ENCODE measurements at places on chromosomes 11 and 22.
A peak's percentile ranks its signal among the peaks of the same experiment; 100 is the strongest.

- no peak for DNase-seq
Measured at GRCh38 chr11:117806846-117807245, 9.8 kb upstream of the DSCAML1 start.

DNA sequence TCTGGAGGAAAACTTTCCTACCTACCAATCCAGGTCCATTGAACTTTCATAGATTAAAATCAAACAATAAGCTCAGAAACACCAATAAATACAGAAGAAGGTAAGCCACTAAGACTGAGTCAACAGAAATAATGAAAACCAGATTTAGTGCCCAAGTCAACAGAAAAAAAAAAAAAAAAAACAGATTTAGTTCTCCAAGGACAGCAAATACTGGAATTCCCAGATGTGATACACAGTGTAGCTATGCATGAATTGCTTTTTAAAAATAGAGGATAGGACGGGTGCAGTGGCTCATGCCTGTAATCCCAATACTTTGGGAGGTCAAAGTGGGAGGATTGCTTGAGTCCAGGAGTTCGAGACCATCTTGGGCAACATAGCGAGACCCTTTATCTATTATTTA, 15.7 kb downstream of the DMC1 start:
- DNase-seq = no peak

DNA sequence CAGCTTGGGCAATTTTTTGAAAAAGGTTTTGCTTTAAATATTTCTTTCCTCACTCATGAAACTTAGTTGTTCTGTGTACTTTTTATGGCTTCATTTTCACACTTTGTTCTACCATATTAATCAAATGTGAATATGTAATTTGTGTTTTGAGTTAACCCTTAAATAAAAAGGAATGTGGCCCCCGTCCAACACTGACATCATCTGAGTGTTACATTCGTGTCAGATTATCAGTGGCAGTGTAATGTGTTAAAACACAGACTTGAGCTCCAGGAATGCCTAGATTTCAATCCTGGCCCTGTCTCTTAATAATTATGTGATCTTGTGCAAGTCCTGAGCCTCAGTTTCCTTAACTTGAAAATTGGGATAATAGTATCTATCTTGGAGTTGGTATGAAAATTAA, 5.6 kb downstream of the RTN3 start:
- no peak for DNase-seq

DNA sequence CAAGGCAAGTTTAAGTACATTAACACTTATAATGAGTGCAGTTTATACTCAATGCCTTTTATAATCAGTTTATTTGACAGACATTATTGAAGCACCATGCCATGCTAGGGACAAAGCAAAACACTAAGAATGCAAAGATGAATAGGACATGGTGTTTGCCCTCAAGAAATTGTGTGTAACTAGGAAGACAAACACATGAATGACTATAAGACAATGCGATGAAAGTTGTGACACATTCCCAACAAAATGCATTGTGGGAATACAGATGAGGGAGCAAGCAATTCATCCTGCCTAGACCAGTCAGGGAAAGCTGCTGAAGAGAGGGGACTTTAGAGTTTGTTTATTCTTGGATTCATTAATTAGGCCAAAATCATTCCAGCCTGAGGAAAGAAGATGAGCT, 133.8 kb upstream of the TRPC6 start:
- no peak for DNase-seq

DNA sequence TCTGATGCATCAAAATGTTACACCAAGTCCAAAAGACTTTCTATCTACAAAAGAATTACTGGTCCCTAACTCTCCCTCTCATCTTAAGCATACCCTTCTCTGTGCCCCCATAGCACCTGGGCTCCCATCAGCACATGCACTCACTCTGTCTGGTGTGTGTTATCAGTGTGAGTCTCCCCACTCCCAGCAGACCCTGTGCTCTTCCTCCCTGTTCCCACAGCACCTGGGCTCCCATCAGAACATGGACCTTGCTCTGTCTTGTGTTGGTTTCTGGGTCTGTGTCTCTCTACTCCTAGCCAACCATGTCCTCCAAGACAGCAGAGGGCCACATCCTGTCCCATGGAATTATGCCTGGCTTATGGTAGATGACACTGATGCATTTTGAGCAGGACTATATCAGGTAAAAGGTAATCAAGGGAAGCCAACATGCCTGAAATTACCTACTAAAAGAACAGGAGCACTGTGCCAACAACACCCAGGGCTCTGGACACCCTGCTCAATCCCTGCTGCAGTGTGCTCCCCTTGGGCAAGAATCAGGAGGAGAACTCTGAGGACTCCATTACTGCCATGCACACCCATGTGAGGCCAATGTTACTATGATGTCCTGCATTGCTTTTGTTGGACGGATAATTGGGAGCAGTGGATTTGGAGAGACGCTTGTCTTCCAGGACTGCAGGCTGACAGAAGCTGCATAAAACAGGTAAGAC, 34.3 kb downstream of the GAB4 start:
- DNase-seq = no peak

DNA sequence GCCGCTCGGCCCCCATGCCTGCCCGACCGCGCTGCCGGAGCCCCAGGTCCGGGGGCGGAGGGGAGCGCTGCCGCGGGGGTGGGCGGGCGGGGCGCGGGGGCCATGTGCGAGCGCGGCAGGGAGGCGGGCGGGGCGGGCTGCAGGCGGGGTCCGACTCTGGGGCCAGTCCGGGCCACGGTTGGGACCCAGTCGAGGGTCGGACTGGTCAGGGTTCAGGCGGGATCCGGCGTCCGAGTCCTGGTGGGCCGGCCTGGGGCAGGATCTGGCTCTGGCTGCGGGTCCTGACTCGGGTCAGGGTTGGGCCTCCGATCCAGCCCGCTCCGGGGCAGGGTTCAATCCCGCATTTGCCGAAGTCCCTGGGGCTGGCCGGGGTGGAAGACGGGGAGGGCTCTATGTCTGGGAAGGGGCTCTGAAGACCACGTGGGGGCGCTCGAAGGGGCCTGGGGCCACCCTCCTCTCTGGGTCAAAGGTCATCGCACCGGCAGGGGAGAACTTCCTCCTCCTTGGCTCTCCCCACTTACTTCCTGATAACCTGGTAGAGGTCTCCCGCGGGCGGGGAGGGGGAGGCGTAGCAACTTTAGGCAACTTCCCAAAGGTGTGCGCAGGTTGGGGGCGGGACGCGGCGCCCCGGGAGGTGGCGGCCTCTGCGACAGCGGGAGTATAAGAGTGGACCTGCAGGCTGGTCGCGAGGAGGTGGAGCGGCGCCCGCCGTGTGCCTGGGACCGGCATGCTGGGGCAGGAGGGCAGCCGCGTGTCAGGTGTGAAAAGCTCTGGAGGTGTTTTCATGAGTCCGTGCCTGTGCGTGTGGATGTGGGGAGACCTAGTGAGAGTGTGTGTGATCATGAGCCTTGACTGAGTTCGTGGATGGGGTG, 603 bp downstream of the ESRRA start:
- no peak for DNase-seq

GRCh38 chr11:19680829-19681368, 31.7 kb upstream of the NAV2 start:
- DNase-seq = no peak

DNA sequence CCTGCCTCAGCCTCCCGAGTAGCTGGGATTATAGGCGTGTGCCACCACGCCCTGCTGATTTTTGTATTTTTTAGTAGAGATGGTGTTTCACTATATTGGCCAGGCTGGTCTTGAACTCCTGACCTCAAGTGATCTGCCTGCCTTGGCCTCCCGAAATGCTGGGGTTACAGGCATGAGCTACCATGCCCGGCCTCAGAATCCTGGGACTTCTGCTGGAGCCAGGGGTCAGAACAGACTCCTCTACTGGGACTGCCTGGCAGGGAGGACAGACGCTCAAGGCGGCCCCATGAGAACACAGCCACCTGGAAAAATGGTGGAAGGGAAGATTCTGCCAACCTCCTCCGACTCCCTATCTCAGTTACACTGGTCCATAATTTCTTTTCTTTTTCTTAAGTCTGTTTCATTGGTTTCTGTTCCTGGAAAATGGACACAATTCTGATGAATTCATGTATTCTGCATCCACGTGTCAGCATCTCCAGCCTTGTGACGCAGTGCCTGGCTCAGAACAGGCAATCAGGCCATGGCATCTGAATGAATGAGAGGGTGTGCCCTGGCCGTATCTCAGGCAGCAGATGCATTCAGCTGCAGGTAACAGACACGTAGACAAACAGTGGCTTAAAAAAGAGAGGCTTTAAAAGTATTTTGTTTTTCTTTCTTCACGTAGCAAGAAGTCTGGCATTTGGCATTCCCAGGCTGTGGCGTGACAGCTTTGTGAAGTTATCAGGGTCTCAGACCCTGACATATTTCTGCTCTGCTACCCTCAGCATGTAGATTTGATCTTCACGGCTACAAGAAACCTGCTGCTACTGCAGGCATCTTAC, 4.8 kb downstream of the SMIM38 start:
- no peak for DNase-seq

DNA sequence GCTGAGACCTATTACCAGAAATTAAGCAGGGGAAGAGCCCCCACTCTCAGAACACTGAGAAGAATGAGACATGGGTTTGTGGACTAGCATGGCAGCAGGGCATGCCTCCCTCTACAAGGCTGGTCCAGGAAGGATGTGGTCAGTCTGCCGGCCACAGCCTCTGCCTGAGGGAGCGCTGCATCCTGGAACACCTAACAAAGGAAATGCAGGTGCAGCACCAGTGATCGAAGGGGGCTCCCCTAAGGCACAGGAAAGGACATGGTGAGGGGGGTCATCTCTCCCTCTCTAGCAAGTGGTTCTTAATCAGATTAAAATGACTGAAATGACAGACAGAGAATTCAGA, 40.6 kb upstream of the ARL14EP start:
- DNase-seq = no peak

- DNase-seq = no peak
Measured at GRCh38 chr11:48101044-48101733, 115.4 kb upstream of the OR4B1 start.

DNA sequence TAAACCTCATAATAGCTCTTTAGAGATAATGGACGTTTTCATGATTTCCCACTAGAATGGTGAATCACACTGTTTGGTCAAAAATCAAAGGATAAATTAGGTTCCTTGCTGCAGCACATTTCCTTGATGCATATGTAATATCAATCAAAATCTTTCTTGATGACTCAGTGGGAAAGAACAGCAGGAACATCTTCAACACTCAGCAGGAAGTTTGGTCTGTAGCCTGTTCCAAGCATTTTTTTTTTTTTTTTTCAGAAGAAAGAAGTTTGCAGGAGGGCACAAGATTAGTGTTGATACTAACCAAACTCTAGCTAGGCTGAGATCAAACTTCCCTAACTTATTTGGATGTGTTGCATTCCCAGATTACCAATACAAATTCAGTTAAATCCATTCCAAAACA, 1529.8 kb downstream of the FAM181B start:
- no peak for DNase-seq

DNA sequence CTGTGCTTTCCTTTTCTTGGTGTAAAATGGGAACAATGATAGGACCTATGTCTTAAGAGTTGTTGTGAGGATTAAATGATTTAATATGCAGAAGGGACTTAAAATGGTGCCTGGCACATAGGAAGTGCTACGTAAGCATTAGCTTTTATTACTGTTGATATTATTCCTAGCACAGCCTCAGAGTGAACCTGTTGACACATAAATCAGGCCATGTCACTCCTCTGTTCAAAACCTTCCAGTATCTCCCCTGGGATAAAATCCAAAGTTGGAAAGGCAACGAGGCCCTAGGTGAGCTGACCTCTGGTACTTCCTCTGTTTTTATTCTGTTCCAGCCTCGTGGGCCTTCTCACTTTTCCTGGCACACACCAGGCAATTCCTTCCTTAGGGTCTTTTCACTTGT, 108.8 kb upstream of the CADM1 start:
- no peak for DNase-seq

- no peak for DNase-seq
Measured at GRCh38 chr11:826836-827145, 928 bp upstream of the CRACR2B start.

- no peak for DNase-seq
Measured at GRCh38 chr11:133678191-133678590, 145.9 kb upstream of the OPCML start.

DNA sequence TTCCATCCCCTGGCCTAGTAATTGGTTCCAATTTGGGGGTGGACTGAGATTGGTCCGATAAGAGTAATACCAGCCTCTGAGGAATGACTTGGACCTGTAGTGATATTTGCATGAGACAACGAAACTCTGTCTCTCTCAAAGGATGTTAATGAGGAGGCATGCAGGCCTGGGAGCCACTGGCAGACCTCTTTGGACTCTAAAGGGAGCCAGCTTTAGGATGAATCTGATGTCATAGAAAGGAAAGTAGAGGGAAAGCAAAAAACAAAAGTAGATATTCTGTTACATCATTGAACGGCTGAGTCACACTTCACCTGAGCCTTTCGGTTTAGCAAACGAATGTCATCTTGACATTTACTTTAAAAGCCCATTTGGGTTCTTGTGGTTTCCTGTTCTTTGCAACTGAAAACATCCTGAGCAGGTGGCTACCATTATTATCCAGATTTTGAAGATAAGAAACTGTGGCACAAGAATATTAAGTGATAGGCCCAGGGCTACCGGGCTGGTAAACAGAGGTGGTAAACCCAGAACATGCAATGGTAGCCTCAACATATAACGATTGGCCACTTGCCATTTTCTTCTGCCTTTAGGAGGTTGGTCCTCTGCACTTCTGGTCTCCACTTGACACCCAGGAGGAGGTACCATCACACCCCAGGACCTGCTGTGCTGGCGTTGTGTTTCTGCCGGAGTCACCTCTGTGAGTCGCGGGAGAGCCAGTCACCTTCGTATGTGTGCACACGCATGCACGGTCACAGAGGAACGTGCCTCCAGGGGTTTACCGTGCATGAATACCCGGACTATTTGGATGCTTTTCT, 42.7 kb downstream of the RTL6 start:
- peak; percentile 42 for DNase-seq

DNA sequence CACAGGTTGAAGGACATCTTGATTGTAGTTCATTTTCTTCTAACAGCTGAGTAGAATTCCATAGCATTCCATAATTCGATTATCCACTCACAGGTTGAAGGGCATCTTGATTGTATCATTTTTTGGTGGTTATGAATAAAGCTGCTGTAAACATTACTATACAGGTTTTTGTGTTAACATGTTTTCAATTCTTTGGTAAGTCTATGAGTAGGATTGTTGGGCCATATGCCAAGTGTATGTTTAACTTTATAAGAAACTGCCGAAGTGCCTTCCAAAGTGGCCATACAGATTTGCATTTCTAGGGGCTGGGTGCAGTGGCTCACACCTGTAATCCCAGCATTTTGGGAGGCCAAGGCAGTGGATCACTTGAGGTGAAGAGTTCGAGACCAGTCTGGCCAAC, 44.6 kb downstream of the ANKRD42 start:
- no peak for DNase-seq

DNA sequence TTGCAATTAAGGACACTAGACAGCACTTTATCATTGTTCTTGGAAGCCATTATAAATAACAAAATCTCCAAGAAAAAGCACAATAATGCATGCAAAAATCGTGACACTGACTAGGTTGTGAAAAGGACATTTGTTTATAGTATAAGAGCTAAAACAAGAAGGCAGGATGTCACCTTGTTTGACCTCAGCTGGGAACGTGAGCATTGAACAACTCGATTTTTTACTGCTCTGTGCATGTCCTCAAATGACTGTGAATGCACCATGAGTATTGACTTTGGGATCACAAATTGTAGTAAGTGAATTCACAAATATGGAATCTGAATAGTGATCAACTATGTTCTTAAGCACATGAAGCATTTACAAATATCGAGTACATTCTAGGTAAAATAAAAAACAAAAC, 35.3 kb upstream of the ARHGAP20 start:
- DNase-seq = no peak

- peak; percentile 75 for DNase-seq
Measured at GRCh38 chr11:111334532-111335502, 36.5 kb downstream of the POU2AF3 start.

GRCh38 chr11:46555267-46556054, 38.4 kb downstream of the AMBRA1 start:
- DNase-seq = no peak

GRCh38 chr11:36427079-36427478, 83.0 kb downstream of the TRAF6 start:
- no peak for DNase-seq
